ENCODE measurements at places on chromosomes 5 and 9. TPM values are rescaled to one million over a fixed set of nuclear protein-coding genes. Genes with fewer than 3 reads are reported as not detected.

- no peak for DNase-seq
Observed at GRCh38 chr9:107548298-107549142, 59.0 kb upstream of the KLF4 start.

ST6GALNAC6 gene
- 100 TPM for total RNA-seq

NRARP gene
- total RNA-seq: 0.44 TPM

DNA sequence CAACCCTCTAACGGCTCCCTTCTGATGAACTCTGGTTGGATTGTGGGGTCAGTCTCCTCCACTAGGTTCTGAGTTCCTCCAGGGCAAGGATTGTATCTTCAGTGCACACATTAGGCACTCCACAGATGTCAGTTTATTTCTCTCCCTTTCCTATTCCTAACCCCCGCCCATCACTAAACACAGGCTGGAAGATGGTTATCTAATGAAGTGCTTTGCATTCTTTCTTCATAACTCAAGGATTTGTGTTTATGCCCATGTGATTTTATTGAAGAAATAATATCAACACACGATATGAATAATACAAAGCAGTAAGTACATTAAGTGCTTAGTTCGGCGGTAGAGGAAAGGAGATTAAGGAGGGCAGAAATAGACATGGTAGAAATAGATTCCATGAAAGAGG lies 4.4 kb upstream of the CREBRF start:
- no peak for DNase-seq

Measured in activated CD4-positive, alpha-beta T cell treated with anti-CD3 and anti-CD28 coated beads, Interleukin-2, amount 10 ng/mL, durations not matched to agents 7 days and 5 days (primary cell).